ENCODE measurements at places on chromosomes 3 and 15.

DNA sequence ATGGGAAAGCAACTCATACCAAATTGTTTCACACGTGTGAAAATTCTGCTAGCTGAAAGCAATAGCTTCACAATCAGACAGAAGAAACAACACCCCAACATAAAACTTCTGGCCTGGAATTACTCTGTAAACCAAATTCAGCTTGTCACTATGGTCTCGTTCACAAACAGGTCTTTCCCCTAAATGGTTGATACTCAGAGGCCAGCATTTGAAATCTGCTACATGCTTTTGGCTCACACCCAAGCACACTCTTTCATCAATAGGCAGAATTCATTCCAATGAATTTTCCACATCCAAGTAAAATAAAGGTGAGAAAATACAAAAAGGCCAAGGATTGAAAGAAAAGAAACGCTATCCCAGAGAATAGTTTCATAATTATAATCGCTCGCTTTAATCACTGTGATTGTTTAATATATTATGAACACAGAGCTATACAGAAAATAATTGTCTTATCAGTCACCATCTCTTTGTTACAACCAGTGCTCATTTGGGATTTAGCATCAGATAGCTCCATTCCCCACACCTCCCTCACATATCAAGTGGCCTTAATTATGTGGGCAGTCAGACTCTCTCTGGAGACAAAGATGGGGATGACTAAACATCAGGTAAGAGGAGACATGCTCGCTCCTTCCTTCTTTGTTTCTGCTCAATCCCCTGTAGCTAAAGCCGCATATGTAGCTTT is 503.8 kb upstream of the ARRDC4 start:
- DNase-seq = no peak

GRCh38 chr3:54951405-54951804 is 23.5 kb upstream of the LRTM1 start:
- no peak for DNase-seq

DNA sequence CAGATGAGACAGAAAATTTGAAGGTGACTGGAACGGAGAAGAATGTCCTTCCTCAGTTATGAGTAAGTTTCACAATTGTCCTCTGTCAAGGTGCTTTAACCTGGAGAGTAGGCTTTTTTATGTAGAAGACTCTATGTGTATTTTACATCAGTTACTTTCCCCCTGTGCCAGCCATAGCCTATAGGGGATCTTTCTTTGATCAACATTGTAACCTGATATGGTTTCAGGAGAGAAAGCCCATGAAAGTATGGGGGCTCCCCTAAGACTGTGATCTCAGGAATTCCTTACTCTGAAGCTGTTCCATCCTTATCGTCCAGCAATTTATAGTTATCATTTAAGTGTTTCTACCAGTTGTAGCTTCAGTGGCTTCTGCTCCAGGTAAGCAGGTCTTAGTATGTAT is 1076.3 kb upstream of the EPHA6 start:
- DNase-seq = no peak

DNA sequence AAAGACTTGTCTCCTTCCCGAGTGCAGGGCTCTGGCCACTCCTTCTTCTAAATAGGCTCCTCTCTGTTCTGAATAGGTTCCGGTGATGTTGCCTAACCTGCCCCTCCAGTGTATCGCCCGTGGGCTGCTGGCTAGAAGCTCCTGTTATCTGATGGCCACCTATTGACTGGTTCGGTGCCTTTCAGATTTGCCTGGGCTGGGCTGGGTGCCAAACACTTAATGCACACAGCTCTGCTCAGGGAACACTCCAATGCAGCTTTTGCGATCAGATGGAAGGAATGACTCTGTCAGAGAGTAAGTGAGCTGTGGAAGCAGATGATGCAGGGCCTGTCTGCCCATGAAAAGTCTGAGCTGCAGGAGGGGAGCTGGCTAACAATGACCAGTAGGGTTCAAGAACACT is 112.9 kb downstream of the CORO2B start:
- no peak for DNase-seq

DNA sequence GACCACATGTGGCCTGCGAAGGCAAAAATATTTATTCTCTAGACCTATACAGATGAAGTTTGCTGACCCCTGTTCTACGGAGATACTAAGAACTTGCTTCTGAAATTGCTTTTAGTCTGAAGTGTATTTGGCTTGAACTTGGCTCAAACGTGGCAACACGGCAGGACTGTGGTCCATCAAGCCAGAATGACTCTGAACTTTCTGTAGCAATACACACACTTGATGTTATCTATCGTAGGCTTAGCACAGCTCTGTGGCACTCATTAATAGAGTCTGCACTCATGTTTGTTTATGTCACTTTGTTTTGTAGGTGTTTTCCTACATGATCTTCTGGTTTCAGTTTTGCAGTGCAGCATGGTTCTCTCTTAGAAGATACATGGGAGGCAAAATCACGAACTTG is 298.1 kb downstream of the ADAMTS17 start:
- no peak for DNase-seq

Data from activated CD8-positive, alpha-beta memory T cell treated with anti-CD3 and anti-CD28 coated beads for 1 hour (primary cell).